ENCODE measurements at places on chromosomes 6 and 20.
A peak's percentile ranks its signal among the peaks of the same experiment; 100 is the strongest.

GRCh38 chr6:16057446-16057845, 71.4 kb upstream of the MYLIP start:
- no peak for DNase-seq

DNA sequence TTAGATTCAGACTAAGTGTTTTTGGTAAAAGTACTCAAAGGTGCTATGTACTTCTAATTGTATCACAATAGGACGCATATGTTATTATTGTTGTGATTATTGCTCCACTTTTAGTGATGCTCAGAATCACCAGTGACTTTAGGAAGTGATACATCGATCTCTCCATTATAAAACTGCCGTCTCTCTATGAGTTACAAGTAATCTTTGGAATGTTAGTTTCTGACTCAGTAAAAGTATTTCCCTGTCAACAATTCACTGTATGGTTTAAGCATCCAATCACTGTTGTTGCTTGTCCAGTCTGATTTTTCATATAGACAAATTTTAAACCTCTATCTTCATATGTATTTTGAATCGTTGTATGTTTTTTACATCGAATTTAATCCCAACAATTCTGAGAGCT, 9.4 kb downstream of the DCBLD1 start:
- DNase-seq, result no peak

DNA sequence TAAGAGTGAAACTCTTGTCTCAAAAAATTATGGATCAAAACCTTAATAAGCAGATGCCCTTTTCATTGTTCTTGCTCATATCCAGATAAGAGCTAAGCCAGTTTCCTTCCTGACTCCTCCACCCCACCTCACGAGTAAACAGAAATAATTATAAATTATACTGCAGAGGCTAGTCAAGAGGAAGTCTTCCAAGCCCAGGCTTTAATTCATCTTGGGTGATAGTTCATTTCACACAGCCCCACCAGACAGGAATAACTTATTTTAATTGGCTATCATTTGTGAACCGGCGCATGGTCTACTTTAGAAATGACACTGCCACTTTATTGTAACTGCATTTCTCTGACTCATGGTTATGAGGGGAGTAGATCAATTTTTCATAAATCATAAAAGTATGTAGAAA, 102.0 kb downstream of the BTBD3 start:
- DNase-seq, result no peak

- no peak for DNase-seq
These were observed 987.7 kb downstream of the GRIK2 start for GRCh38 chr6:102381203-102381602.

- DNase-seq, result no peak
These were observed 87.3 kb downstream of the TOX2 start for GRCh38 chr20:44001667-44002596.

GRCh38 chr6:170523256-170524171, 29.6 kb downstream of the PSMB1 start:
- peak; percentile 34 for DNase-seq

DNA sequence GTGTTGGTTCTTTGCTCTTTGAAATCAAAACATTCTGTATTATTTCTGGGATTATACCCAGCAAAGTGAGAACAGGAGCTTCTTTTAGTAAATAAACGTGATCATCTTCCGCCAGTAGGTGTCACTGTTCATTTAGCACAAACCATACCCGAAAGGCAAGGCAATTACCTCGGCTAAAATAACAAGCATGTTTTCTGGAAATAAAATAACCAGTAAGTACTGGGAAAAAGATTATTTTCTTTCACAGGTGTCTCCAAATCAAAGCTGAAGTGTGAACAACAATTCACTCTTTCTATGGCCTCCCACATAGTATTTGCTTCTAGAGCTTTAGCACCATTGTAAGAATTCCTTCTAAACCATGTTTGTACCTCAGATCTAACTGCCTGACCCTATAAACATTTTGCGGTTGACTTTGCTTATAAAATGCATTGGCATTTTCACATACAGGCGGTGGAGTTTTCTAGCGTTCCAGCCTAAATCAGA, 144.6 kb upstream of the AGPAT4 start:
- DNase-seq, result peak; percentile 69

DNA sequence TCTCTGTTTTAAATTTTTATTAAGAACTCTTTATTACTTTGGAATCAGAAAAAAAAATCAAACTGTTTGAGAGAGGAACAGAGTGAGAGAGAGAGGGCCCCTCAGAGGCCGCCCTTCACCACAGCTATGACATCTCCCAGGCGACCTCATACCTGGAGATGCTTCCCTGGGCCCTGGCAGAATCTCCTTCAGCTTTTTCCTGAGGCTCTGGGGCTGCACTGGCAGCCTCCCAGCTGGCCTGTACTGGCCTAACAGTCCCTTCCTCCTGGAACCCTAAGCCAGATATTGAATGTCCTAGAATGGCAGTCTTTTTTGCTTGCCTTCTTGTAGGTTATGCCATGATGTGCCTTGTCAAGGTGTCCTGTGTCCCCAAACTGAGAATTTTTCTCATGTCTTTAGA, 13.7 kb downstream of the ABHD12 start:
- DNase-seq, result no peak

DNA sequence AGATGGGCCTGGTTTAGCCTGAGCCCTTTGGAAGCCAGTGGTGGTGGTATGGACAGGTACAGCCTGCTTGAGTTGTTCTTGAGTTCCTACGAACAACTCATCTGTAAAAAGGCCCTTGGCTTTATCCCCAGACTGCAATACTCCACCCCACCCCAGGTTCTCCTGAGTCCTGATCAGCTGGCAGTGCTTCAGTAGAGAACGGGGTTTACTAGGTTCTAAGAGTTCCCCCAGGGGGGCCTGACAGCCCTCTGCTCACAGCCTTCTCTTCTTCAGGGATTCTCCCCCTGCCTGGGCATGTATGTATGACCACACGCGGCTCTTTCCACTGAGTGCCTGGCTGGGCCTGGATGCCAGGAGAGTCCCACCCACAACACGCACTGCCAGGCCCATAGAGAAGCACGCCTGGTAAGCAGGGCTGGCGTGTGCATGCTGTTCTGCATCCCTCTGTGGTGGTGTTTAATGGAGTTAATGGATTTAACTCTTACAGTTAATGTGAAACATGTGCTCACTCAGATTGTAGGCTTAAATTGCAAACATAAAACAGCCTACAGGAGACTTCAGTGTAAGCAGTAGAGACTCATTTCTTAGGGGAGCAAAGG, 44.3 kb upstream of the SLC4A11 start:
- DNase-seq, result no peak

- DNase-seq, result no peak
These were observed 52.8 kb upstream of the CITED2 start for GRCh38 chr6:139427199-139427598.

- no peak for DNase-seq
These were observed 5.7 kb downstream of the BCL2L1 start for GRCh38 chr20:31716818-31717477.

- peak; percentile 76 for DNase-seq
These were observed 1.6 kb upstream of the PSMB8 start for GRCh38 chr6:32845384-32845884.

DNA sequence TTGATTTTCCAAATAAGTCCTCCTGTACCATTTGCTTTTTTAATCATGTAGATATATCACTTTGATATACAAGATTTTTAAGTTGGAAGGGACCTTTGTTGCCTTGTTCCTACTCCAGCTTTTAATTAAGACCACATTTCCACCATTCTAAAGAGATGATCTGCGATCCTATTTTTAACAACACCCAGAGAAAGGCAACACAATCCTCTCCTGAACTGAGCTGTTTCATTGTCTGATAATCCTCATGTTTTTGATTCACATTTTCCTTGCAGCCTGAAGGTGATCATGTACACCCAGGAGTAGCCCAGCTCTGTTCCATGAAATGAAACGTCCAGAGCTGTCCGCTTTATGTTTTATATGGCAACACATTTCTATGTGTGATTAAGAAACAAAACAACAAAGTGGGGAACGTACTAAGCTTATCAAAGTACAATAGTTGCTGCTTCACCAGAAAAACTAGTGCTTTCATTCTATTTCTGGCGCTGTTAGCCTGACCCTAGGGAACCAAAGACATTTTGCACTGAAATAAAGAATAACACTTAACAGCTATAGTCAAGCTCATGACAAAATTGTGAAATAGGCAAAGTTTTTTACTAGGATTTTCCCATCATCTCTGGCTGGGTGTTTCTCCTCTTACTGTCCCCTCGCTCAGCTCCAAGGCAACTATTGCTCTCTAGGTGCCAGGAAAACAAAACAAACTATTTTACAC, 22.6 kb upstream of the TRAF3IP2 start:
- DNase-seq, result no peak

DNA sequence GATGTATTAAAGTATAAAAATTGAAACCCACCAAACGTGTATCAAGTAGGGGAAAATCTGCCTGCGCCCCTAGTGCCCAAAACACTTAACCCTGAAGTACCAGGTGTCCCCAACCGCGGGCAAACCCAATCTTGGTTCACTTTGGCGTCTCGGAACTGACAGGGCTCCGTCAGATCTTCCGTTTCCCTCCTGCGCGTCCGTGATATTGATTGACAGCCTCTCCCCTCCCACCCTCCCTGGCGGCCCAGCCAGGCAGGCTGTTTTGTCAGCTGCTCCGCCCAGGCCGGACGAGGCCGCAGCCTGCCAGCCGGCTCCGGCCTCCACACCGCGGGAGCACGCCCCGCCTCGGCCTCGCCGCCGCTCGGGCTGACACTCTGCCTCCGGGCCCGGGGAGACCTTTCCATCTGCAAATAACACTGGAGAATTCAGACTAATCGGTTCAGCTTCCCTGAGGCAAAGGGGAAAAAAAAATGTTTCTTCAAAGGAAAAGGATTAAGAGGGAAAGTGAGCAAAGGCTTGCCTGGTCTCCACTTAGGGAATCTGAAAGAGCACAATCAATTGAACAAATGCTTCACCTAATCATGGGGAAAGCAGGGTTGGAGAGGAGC, 234.9 kb upstream of the MCHR2 start:
- DNase-seq, result peak; percentile 90

All from NB4 (cell line).